ENCODE measurements at places on chromosomes 3 and 15.

- DNase-seq, result no peak
These were observed 13.6 kb downstream of the RARRES1 start for GRCh38 chr3:158718490-158719170.

- DNase-seq, result no peak
These were observed 36.3 kb downstream of the UBE2E2 start for GRCh38 chr3:23239211-23240068.

- no peak for DNase-seq
These were observed 88.2 kb upstream of the C2CD4B start for GRCh38 chr15:62253294-62253693.

DNA sequence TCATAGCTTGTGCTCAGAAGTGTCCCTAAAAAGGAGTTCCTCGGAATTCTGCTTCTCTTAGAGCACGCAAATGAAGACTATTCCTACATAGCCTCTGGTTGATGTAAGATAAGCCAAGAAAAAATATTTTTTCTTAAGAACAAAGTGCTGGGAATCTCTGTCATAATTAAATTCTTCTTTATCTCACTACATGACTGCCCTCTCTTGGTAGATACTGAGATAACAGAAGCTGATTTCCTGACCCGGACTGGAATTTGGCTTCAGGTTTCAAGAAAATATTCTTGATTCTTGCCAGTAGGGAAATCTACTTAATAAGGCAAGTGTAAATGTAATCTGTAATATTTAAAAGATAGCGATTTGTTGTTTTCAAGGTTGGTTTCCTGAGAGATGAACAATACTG is 31.3 kb upstream of the SETMAR start:
- DNase-seq, result no peak

DNA sequence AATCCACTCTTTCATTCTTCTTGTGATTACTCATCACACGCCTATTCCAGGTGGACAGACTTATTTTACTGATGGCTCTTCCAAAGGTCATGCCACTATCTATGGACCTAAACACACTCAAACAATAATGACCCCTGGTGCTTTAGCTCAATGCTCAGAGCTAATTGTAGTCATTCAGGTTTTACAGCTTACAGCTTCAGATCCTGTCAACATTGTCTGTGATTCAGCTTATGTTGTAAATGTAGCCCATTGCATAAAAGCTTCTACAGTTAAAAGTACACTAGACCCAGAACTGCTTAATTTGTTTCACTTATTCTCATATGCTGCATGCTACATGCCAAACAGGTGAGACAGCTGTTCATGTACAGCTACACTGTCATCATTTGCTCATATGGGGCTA is 49.2 kb downstream of the LSM3 start:
- DNase-seq, result no peak

DNA sequence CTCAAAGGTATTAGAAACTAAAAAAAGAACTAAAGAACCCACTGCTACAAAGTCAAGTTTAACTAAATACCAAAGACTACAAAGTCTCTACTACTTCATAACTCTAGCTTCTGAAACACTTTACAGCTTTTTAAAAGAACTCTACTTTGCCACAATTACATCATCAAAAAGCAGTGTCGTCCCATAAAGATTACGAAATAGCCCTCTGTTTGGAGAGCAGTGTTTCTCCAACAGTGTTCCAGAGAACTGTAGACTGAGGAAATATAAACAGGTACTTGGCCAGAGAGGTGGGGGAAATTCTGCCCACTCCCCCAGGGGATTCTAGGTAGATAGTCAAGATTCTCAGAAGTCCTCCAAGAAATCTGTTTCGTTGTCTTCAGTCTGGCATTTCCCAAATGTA is 225.6 kb downstream of the PDZRN3 start:
- DNase-seq, result no peak

GRCh38 chr3:138418601-138419206 is 15.7 kb upstream of the ESYT3 start:
- no peak for DNase-seq

- no peak for DNase-seq
These were observed 4.6 kb upstream of the QRICH1 start for GRCh38 chr3:49098429-49098828.

GRCh38 chr3:10010421-10010877 is 15.8 kb upstream of the FANCD2 start:
- no peak for DNase-seq

- DNase-seq, result no peak
These were observed 104.2 kb upstream of the RAD18 start for GRCh38 chr3:9067352-9067975.

GRCh38 chr15:42121682-42122081 is 27.3 kb upstream of the PLA2G4D start:
- no peak for DNase-seq

DNA sequence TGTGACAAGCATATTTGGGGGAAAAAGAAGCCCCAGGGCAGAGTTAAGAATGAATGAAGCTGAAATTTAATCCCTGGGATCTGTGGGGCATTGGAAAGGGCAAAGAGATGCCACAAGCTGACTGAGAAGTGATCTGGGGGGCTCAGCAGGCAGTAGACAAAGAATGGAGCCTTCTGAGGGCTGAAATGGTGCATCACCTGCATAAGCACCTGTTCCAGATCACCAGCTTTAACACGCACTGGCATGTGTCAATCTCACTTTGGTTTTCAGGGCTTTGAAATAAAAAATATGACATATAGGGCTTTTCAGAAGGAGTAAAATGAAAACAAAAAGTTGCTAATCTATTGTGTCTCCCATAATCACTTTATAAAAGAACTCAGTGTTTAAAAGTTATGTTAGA is 210.8 kb upstream of the ARHGEF26 start:
- no peak for DNase-seq

GRCh38 chr3:105714453-105714852 is 154.4 kb downstream of the CBLB start:
- DNase-seq, result no peak

DNA sequence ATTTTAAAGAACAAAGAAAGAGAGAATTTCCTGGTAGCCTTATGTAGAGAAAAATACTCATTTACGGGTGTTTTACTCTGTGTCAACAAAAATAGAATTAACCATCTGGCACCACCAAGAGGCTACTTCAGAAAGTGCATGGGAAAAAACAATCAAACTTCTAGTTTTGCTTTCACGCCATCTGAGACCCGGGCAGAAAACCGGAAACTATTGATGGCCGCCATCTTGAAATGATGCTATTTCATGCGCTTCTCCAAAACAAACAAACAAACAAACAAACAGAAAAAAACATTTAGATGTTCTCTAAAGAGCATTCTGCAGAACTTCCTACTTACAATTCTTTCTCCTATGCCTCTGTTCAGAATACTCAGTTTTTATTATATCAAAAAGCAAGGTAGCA is 49.4 kb upstream of the SYNPR start:
- no peak for DNase-seq

GRCh38 chr15:23497710-23498111 is 50.7 kb upstream of the GOLGA6L2 start:
- DNase-seq, result no peak

- no peak for DNase-seq
These were observed 749 bp downstream of the SRGAP3 start for GRCh38 chr3:9248522-9249271.

- no peak for DNase-seq
These were observed 159.0 kb upstream of the IL12A start for GRCh38 chr3:159829539-159830227.

GRCh38 chr3:134430950-134431445 is 54.8 kb downstream of the ANAPC13 start:
- DNase-seq, result no peak

DNA sequence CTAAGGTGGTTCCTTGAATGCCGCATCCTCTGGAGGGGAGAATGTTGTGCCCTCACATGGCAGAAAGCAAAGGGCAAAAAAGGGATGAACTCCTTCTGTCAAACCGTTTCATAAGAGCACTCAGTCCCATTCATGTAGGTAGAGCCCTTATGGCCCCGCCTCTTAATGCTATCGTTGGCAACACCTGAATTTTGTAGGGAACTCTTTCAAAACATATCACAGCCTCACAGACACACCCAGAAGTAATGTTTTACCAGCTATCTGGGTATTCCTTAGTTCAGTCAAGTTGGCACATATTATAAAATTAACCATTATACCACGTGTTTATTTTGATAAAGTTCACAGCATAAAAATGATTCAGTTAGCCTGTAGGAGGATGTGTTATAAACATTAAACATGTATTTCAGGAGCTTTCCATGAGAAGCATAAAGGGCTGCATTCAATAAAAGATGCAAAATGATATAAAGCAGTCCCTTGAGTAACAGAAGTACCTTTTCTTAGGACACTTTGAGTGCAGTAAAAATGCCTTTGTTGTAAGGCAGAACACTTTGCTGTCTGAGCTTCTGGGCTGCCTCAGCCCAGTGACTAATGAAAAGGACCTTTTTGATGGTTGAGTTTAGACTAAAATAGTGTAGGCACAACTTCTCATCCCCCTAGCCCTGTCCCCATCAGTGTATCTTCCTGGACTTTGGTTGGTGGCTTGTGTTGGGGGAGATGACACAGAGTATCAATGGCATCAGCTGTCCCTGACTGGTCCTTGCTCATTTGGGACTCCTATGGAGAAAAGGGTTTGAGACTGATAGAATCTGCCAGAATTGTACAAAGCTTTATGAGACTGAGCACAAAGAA is 263.5 kb upstream of the TPRG1 start:
- no peak for DNase-seq

DNA sequence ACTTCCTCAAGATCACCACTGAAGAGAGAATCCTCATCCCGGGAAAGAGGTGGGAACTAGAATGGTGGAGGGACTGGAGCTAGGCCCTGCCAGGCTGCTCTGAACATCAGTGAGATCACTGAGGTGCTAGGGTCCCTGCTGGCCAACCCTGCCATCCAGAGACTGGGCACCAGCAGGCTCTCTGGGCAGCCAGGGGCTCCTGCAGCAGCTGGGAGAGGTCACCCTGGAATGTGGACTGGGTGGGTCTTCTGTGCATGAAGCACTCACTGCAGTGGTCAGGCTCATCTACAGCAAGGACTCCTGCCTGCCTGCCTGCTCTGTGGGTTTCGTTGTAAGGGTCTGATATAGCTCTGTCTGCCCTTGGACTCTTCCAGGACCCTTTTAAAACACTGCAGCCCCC is 24.9 kb downstream of the ALS2CL start:
- DNase-seq, result no peak

GRCh38 chr3:17087509-17087908 is 202.8 kb downstream of the PLCL2 start:
- no peak for DNase-seq

DNA sequence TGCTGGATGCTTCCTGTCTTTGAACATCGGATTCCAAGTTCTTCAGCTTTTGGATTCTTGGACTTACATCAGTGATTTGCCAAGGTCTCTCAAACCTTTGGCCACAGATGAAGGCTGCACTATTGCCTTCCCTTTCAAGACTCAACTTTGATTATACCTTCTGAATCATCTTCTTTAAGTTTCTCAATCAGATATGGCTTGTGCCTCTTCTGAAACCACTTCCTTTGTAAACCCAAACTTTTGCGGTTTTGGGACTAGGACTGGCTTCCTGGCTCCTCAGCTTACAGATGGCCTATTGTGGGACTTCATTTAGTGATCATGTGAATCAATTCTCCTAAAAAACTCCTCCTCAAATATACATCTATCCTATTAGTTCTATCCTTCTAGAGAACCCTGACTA is 47.1 kb upstream of the CADPS start:
- DNase-seq, result no peak

GRCh38 chr3:17639257-17639656 is 103.2 kb downstream of the TBC1D5 start:
- DNase-seq, result no peak

DNA sequence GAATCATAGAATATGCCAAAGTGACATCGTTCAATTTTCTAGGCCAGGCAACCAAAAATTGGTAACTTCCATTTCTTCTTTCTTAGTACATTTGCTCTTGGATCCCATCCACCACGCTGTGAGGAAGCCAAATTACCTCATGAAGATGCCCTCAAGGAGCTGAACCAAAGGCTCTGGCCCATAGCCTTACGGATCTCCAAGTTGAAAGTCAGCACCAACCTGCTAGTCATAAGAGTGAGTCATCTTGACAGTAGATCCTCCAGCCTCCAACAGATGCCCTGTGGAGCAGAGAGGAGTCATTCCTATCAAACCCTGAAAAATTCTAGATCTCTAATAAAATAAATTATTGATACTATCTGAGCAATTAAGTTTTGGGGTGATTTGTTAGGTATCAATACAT is 322.5 kb upstream of the COL8A1 start:
- DNase-seq, result no peak

GRCh38 chr3:81516042-81516441 is 245.4 kb downstream of the GBE1 start:
- DNase-seq, result no peak

DNA sequence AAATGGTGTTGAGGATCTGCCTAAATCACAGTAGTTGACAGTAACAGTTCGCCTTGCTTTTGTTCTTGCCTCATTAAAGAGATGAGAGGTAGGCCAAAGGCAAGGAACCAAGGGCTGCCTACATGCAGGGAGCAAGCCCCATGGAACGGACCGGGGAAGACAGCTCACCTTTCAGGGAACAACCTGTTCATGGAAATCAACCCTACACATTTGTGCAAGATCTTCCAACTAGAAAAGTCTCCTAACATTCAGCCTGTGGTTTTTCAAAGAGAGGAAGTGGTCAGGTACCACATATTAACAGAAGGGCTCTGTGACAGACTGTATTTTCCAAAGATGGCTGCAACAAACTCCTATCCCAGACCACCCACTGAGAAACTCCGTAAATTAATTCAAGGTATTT is 1031.8 kb upstream of the NR2F2 start:
- DNase-seq, result no peak

GRCh38 chr3:35254917-35255316 is 384.4 kb upstream of the ARPP21 start:
- DNase-seq, result no peak

DNA sequence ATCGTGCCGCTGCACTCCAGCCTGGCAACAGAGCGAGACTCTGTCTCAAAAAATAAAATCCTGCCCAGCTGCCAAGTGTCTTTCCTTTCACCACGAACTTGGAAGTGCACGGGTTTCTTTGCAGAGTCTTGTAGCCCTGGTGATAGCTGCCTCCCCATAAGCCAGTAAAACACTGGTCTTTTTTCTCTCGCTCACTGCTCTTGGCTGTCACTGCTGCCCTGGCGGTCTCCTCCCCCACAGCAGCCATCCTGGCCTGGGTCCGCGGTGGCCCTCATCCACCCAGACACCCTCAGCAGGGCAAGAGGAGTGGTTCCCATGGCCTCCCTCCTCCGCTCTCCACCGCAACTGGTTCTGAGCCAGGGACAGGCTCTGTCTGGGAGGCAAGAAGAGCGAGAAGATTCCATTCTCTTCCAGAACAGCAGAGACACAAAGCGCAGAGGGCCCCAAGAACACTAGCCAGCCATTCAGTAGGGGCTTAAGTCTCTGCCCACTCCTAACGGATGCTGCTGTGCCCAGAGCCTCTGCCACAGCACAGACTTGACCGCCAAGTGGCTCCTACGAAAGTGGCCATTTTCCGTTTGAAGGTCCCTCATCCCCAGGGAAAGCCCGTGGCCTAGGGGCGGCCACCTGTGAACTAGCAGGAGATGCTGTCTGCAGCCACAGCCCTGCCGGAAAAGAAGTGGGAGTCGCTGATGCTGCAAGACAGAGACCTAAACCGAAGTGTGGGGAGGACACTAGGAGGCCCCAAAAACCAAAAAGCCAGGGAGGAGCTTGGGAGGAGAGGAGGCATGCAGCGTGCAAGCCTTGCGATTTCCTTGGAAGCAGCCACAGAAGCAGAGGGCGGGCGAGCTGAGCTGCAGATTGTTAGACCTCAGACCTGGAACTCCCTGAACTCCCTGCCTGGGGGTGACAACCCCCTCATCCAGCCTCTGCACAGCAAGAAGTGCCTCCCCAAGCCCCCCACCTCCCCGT is 44.1 kb downstream of the KLHL25 start:
- no peak for DNase-seq

- DNase-seq, result no peak
These were observed 860.5 kb downstream of the DIPK2A start for GRCh38 chr3:144831955-144832716.

Measured in stimulated activated CD8-positive, alpha-beta memory T cell treated with anti-CD3 and anti-CD28 coated beads, Interleukin-7, amount 100 ng/mL, for 1 hour (primary cell).